ENCODE measurements at places on chromosomes 5 and 9.

- no peak for DNase-seq
Measured at GRCh38 chr5:96734871-96735325, 72.7 kb downstream of the CAST start.

GRCh38 chr9:119370816-119371215 is 1.6 kb upstream of the BRINP1 start:
- DNase-seq = no peak

- no peak for DNase-seq
Measured at GRCh38 chr5:132059043-132059695, 1.3 kb upstream of the IL3 start.

GRCh38 chr5:96149546-96149945 is 187.9 kb upstream of the ELL2 start:
- no peak for DNase-seq

GRCh38 chr9:2419347-2419746 is 202.2 kb upstream of the VLDLR start:
- DNase-seq = no peak

DNA sequence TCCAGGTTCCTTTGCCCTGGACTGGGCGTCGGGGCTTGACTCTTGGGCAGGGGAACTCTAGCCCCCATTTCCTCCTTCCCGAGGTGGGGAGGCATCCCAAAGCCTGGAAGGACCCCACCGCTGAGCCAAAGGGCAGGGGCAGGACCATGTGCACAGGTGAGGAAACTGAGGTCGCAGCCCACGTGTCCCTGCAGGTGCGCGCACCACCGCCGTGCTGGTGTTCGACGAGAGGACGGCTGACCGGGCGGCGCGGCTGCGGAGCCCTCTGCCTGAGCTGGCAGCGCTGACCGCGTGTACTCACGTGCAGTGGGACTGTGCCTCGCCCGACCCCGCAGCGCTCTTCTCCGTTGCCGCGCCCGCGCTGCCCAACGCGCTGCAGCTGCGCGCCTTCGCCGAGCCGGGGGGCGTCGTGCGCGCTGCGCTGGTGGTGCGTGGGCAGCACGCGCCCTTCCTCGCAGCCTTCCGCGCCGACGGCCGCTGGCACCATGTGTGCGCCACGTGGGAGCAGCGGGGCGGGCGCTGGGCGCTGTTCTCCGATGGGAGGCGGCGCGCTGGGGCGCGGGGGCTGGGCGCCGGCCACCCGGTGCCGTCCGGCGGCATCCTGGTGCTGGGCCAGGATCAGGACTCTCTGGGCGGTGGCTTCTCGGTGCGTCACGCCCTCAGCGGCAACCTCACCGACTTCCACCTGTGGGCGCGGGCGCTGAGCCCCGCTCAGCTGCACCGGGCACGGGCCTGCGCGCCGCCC is 2.8 kb downstream of the ADGRD2 start:
- no peak for DNase-seq
